ENCODE measurements at places on chromosomes 13 and 19.

GRCh38 chr13:19181021-19181620 is 503 bp downstream of the TUBA3C start:
- no peak for DNase-seq

DNA sequence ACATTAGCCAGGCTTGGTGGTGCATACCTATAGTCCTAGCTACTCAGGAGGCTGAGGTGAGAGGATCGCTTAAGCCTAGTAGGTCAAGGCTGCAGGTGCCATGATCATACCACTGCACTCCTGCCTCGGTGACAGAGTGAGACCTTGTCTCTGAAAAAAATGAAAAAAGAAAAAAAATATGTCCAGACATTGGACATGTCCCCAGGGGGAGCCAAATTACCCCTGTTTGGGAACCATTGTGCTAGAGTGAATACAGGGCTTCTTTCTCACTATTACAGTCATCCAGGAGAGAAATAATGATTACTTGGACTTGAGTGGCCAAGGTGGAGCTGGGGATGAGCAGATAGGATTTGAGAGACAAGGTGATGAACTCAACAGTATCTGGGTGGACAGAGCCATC is 52.9 kb upstream of the ABCC4 start:
- no peak for DNase-seq

GRCh38 chr19:5676105-5676771 is 4.1 kb downstream of the MICOS13 start:
- DNase-seq = no peak

DNA sequence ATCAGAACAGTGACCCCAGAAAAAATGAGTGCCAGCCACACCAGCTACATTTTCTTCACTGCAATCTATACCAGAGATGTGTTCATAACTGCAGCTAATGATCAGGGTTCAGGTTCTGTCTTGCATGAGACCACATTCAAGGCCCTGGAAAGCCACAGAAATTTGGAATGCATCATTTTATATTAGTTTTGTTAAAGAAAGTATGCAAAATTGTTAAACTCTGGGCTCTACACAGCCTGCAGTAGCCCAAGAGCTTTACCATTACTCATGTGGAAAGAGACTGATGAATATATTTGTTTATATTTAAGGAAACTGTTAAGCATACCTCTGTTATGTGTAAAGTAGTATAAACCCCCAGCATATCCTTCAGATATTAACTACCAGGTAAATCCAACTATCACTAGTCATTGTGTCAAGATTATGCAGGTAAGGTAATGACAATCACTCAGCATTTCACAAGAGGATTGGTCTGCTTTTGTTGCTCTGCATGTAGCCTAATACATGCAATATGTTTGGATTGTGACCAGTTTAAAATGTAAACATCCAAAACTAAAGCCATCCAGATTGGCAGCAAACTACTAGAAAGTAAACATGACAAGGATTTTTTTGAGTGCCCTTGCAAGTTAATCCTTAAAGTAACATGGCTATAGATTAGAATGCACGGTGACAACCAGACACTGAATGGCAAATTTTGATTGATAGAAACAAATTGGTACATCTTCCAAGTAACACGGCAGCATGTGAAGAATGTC is 429.1 kb upstream of the ARGLU1 start:
- no peak for DNase-seq

- DNase-seq = no peak
Observed at GRCh38 chr13:37685206-37685605, 86.6 kb upstream of the POSTN start.

GRCh38 chr19:47573071-47574026 is at the start of gene ZNF541:
Gene ZNF541 (minus strand): TSS chr19:47573148. CDS start chr19:47555856, 17,292 bp downstream.
- DNase-seq = no peak

DNA sequence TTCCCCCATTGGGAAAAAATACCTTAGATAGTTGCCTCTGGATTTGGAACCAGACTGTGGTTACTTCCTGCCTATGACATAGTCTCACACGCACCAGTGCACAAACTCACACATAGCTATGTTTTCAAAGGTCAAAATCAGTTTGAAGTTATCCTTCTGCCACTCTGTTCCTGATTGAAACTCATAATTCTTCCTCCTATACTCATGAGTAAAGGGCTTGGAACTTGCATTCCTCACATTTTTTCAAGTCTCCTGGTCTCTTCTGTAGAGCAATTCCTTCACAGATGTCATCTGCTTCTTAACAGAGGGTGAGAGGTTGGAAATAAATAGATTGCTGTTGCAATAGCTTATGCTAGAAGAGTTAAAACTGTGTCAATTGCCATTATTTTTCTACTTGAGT is 18.6 kb upstream of the POSTN start:
- no peak for DNase-seq

DNA sequence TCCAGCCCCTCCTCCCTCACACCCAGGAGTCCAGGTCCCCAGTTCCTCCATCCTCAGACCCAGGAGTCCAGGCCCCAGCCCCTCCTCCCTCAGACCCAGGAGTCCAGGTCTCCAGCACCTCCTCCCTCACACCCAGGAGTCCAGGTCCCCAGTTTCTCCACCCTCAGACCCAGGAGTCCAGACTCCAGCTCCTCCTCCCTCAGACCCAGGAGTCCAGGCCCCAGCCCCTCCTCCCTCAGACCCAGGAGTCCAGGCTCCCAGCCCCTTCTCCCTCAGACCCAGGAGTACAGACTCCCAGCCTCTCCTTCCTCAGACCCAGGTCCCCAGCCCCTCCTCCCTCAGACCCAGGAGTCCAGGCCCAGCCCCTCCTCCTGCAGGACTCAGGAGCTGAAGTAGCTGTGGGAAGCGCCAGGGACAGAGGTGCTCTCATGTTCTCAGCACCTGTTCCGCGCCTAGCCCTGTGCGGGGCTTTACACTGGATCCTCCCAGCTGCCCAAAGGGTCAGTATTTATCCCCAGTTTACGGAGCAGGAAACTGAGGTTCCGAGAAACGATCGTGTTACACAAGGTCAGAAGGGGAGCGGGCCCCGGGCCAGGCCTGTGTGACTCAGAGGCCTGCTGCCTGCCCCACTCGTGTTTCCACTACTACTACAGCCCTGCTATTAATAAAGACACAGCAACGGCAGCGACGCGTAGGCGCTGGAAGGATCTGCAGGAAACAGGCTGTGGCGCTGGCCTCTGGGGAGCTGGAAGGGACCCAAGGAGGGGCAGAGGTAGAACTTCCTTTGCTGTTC is 1.7 kb upstream of the SBK3 start:
- no peak for DNase-seq

- DNase-seq = no peak
Observed at GRCh38 chr19:13872339-13872694, 4.6 kb upstream of the NANOS3 start.

DNA sequence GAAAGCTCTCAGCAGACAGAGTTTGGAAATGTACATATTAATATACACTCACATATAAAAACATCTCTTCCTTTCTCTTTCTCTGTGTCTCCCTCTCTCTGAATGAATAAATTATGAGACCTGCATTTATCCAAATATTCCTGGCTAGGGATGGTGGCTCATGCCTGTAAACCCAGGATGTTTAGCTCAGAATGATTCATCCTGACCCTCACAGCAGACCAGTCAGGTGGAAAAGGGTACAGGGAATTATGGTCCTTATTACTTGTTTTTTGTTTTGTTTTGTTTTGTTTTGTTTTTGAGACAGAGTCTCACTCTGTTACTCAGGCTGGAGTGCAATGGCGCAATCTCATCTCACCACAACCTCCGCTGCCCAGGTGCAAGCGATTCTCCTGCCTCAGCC is 71.1 kb downstream of the ZNF429 start:
- DNase-seq = no peak

DNA sequence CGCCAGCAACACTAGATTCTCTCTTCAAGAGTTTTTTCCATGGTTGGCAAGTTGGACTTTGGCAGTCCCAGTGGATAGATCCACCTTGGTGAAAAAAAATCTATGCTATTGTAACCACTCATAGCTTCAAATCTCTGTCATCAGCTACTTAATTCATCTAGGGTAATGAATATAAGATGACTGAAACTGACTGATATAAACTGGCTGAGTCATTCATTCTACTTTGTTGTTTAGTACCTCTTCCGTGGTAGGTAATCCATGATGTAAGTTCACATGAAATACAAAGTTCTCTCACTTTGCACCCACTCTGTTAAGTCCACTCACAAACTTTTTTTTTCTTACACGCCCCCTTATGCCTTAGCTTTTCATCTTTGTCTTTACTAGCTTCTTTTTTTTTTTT is 1381.5 kb downstream of the SLITRK5 start:
- no peak for DNase-seq

DNA sequence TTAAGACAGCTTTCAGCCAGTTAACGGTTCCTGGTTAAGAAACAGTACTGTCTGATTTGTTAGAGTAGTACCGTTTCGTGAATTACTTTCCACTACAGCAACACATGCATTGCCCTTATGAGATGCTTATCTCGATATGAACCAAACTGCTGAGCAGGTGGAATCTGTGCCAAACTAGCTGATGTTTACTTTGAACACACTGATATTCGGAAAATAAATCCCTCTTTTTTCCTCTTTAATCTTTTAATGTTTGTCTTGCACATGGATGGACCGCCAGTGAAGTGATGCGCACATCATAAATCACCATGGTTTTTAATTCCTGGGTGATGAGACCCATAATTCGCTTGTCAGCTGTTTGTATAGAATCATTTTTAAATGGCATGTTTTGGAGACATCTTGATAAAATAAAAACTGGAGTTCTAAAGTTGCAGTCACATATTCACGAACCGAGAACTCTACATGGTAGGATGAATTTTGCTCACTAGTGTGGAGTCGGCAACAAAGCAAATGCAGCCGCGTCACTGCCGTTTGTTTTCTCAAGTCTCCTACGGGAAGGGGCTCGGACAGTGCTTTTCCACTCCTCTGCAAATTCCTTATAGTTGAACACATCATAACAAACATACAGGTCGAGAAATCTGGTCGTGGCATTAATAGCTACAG is 1.1 kb downstream of the GJA3 start:
- DNase-seq = no peak

DNA sequence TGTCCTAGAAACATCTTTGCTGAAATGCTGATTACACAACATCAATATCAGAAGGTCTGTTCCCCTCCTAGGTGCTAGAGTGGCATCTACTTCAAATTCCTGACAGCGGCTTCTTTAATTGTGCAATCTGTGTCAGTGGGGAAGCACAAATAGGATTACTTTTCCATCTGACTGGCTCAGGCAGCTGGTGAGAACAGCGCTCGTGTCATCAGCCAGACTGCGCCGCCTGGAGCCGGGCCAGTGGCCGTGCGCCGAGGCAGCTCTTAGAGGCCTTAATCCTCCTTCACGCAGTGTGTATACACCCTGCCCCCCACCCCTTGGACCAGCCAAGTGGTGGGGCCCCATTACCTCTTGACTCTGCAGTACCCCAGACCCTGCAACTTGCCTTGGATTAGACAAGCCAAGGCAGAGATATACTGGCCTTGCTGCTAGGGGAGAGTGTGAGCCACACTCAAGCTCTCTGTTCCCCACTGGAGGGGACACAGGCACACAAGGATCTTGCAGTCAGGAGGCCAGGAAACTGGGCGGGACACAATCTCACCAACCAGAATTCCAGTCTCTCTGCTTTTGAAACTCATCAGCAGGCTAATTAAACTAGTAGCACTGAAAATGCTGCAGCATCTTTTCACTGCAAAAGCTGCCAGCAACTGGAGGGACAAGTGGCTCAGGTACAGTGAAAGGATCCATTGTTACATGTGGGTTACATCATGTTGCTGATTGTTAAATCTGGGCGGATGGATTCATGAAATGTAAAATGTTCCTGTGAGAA is 48.9 kb upstream of the EPHX3 start:
- DNase-seq = no peak

DNA sequence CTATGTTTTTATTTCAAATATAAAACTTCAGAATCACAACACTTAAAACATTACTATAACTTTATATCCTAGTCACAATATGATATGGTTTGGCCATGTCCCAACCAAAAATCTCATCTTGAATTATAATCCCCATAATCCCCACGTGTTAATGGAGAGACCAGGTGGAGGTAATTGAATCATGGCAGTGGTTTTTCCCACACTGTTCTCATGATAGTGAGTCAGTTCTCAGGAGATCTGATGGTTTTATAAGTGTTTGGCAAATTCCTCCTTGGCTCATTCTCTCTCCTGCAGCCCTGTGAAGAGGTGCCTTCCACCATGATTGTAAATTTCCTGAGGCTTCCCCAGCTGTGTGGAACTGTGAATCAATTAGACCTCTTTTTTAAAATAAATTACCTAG is 307.6 kb downstream of the SPRY2 start:
- no peak for DNase-seq

DNA sequence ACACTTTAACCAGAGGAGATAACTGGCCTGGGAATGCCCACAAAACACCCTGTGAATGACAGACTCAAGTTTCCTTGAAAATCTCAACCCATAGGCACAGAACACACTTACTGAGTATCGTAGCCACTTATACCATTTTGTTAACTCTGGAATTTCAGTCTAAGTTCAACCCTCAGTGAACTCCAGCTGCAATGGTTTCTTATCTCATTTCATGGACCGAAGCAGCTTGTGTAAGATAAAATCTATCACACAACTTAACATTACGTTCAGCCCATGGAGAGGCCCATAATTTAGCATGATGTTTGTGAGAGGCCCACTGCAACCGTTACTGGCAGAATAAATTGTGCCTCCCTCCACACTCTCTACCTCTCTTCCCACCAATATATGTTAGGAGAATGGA is 323.0 kb downstream of the DNAJC15 start:
- no peak for DNase-seq

DNA sequence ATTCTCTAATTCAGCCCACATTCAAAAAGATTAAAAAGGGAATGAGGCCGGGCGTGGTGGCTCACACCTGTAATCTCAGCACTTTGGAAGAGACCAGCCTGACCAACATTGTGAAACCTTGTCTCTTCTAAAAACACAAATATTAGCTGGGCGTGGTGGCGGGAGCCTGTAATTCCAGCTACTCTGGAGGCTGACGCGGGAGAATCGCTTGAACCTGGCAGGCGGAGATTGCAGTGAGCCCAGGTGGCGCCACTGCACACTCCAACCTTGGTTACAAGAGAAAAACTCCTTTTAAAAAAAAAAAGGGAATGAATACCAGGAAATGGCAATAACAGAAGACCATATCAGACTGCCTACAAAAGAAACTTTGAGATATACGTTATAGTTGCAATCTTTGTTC is 1244.5 kb downstream of the PCDH9 start:
- DNase-seq = peak; percentile 15

- DNase-seq = no peak
Observed at GRCh38 chr13:43770871-43771270, 15.9 kb downstream of the ENOX1 start.

Data from nephron progenitor cell (in vitro differentiated cells).